ENCODE measurements at places on chromosomes 1 and 21.

- peak; percentile 15 for DNase-seq
- no peaks in the 10 kb centered on the region for H3K4me1 ChIP-seq
- H3K27me3 ChIP-seq: peaks cover 9% of the 10 kb centered on the region
- H3K27ac ChIP-seq: no peak overlapping the region
- no peak overlapping the region for H3K4me3 ChIP-seq
Measured at GRCh38 chr1:54835970-54836369, 34.8 kb upstream of the TTC22 start.

- no peaks in the 10 kb centered on the region for H3K4me1 ChIP-seq
- no peak for DNase-seq
- H3K27me3 ChIP-seq: peaks cover 20% of the 10 kb centered on the region
- no peak overlapping the region for H3K27ac ChIP-seq
- no peak overlapping the region for H3K4me3 ChIP-seq
Measured at GRCh38 chr1:85085417-85085816, 37.1 kb upstream of the MCOLN3 start.

DNA sequence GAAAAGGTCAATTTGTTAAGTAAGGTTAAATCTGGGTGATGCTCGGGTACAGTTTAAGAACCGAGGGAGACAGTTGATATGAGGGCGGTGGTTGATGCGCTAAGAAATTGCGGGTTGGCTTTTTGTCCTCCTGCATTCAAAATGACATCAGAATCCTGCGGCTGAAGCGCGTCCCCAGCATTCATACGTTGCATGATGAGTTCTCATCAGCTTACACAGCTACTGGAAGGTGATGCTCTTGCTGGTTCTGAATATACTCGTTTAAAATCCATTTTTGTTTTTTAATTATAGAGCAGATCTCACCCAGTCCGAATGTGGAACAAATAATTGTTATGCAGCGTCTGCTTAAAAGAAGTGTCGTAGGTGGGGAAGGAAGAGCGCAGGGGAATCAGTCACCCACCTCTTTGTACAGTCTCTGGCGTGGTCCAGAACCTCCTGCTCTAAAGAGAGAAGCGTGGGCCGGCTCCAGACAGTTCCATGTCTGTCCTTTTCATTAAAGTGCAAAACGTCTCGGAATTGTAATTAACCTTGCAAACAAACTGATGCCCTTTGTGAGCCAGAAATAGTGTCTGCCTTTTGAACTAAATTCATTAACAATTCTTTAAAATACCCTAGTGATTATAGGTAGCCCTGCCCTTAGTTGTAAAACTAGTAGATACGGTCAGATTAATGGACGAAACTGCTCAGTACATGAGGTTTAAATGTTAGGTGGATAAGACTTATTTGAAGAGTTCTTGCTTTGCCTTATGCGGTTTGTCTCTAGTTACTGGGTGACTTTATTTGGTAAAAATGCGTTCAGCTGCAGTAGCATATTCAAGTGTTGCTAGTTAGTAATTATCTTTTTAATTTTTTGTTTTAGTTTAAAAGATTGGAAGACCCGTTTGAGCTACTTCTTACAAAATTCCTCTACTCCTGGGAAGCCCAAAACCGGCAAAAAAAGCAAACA is 741 bp downstream of the RGS2 start:
- peaks cover 13% of the 10 kb centered on the region for H3K36me3 ChIP-seq
- peak overlapping the region; percentile 83 for H3K4me3 ChIP-seq
- DNase-seq: no peak
- peaks cover 42% of the 10 kb centered on the region for H3K4me1 ChIP-seq

DNA sequence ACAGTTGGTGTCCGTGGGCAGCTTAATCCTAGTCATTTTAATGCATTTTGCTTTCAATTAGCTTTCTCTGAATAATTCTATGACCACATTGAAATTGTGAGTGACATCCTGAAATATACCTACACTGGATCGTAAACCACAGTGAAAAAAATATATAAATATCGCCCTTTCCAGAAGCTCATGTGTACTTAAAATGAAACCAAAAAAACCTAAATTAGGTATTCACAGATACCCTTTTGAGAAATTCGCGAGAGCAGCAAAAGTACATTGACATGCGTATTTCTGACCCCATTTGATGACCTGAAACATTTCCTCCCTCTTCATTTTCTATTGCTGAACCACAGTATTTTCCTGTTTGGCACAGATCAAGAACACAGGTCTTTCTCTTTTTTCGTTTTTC is 253.8 kb downstream of the LTN1 start:
- no peak overlapping the region for H3K27ac ChIP-seq
- H3K27me3 ChIP-seq: peaks cover under 1% of the 10 kb centered on the region
- peaks cover 14% of the 10 kb centered on the region for H3K4me1 ChIP-seq
- H3K36me3 ChIP-seq: no peaks in the 10 kb centered on the region

DNA sequence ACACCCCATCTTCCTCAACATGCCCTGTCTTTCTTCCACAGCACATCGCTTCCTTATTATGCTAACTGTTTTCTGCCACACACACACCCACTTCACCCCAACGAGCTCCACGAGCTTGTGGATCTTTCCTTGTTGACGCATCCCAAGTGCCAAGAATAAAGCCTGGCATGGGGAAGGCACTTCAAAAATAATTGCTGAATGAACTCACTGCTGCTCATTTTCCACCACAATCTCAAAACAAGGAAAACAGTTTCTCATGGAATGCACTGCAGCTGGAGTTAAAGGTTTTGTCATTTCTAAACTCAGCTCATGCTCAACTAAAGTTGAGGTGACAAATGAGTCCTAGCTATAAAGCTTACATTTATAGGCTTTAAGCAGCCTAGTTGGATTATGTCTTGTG is 86.0 kb downstream of the TIAM1 start:
- DNase-seq: no peak
- H3K27me3 ChIP-seq: no peaks in the 10 kb centered on the region
- H3K27ac ChIP-seq: peak overlapping the region; percentile 15
- no peaks in the 10 kb centered on the region for H3K36me3 ChIP-seq
- H3K4me1 ChIP-seq: peaks cover 5% of the 10 kb centered on the region
- no peak overlapping the region for H3K4me3 ChIP-seq
